Pons (tissue), 1 donor: ENCODE measurements at places on chromosomes 12 and 14.
A peak's percentile ranks its signal among the peaks of the same experiment; 100 is the strongest.

DNA sequence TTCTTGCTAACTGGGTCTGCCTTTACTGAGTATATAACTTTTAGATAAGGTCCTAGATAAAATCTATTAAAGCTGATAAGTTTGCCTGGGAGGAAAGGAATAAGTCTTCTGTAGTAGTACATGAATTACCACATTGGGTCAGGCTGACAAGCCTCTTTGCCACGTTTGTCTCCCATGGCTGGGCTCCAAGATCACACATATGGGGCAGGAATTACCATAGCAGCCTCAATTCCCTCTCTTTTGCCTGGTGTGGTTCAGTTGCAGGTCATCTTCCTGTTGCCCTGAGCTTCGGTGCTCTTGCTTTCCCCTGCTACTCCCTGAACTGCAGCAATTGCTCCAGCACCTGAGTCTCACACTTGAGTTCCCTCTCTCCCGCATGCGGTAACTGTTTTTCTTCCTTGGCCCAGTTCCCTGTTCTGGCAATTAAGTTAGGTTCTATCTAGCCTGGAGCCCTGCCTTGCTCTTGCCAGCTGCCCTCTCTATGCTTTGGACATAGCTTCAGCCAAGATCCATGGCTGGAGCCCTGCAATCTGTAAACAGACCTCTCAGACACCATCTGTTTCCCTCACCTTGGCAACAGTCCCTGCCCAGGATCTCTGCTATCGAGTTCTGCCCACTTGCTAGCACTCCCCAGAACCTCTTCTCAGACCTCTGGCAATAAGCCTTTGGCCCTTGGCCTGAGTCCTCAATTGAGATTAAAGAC lies 5.8 kb upstream of the GLT8D2 start:
- DNase-seq: peak; percentile 21

DNA sequence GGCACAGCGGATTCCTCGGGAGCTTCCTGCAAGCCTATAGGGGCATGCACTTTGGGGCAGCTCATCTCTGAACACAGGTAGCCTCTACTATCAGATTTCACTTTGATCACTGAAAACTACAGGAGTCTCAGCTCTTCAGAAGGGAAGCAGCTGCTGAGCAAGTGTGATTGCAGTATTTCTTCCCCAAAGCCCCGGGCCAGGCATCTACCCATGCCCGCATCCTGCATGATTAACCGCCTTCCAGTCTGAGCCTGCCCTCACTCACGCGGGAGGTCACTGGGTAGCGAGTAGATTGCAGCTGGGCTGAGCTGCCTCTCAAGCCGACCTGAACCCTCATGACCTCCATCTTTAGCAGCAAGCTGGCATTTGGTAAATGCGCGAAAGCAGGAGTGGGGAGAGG lies 334.7 kb downstream of the DPF3 start:
- DNase-seq: no peak

- DNase-seq: no peak
These were observed 442.2 kb downstream of the APAF1 start for GRCh38 chr12:99087278-99087677.

DNA sequence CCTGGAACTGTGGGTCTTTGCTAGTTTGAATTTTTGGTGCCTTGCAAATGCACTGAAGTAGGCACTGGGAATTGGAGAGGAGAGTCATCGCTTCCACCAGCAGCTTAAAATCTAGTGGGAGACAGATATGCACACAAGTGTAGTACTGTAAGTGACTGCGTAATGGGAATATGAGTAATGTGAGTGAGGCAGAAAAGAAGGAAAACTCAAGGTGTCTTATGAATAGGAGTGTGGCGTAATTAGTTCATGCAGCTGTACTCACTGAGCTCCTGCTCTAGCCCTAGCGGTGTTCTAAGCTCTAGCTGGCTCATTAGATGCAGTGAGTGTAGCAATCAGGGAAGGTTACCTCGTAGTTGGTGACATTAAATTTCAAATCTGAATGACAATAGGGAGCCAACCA lies 2.8 kb downstream of the TCP11L2 start:
- DNase-seq: peak; percentile 60

GRCh38 chr14:67446371-67447032 lies 34.5 kb upstream of the PLEK2 start:
- DNase-seq: peak; percentile 74

DNA sequence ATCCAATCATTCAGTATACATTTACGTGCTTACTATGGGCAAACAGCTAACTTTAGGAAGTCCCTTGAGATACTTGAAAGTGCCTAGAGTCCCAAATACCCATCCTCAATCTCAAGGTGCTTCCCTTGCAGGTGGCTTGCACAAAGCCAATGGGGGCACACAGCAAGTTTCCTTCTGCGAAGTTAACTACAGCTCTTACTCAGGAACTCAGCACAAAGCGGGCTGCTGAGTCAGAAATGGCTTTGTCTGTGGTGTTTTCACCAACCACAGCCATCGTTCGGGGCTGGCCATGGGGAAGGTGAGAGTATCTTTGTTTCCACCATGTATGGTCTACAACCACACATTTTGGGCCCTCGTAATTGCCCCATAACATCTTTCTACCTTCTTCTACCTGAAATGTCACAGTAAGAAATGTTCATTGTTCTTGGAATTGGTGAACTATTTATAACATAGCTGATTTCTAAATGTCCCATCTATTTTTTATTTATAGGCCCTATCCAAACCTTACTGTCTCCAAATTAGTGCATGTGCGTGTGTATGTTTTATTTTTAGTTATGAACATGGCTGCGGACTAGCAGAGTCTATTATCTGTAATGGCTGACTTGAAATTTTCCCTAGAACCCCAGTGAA lies 13.9 kb downstream of the MFAP5 start:
- no peak for DNase-seq

- no peak for DNase-seq
These were observed 68.9 kb downstream of the BCL11B start for GRCh38 chr14:99203080-99203479.

DNA sequence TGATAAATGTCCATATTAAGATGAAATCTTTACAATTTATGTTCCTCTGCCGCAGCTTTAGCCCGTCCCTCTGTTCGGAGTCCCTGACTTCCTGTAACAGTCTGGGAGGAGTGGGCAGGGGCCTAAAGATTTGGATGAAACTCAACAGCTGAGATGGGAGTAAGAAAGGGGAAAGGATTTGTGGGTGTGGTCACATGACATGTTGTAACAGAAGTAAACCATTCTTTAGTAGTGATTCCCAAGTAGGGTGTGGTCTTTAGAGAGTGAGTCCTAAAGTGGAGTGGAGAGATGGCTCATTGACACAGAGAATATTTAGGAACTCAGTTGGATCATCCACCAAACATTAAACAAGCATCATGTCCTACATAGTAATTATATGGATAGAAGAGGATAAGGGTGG lies 12.9 kb downstream of the TMEM117 start:
- no peak for DNase-seq

DNA sequence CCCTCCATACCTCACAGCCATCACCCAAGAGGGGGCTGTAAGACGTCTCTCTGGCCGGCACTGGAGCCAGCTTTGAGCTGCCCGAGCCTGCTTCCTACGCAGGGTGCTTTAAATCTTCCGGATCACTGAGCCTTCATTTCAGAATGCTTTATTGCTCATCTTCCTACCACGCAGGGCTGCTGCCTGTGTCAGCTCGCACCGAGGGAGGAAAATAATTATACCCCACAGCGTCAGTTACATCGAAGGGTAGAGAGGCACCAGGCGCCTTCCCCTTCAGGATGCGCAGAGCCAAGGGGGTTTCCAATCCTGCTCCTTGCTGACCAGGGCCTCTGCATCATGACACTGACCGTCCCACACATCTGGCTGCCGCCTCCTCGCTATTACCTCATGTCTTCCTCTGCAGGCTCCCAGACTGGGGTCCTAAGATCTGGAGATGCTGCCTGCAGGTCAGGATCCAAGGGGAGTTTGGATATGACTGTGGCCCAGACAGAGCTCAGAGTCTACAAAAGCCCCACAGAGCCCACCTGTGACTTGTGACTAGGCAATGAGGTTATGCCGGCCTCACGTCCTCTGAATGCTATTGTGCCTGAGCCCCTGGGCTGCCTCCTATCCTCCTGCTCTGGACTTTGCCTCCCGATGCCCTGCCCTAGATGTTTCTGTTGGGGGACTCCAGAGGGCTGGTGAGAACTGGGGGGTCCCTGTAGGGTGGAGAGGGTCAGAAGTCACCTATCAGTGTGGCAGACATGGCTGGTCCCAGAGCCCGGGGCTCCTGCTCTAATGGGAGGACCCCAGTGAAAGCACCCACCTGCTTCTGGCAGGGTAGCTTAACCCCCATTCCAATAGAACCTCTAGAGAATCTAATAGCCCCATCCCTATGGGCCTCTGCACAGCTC lies 220.3 kb upstream of the RTL1 start:
- DNase-seq: no peak

- DNase-seq: peak; percentile 80
These were observed 54.2 kb upstream of the CERS5 start for GRCh38 chr12:50221228-50222008.

DNA sequence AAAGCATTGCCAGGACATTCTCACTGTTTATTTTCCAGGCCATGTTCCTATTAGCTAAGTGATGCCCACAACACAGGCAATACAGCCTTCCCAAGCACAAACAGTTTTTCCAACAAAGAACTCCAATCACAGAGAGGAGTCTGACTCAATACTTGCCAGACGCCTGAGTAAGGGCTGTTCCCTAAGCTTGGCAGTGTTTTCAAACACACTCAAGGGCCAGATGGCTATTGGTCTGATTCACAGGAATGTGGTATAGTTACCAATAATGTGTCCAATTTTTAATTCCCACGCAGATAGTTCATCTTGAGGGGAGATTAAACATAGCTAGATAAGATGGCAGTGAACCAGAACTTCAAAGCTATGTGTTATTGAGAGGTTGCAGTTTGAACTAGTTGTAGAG lies 381.0 kb downstream of the SNAPC1 start:
- DNase-seq: peak; percentile 40

DNA sequence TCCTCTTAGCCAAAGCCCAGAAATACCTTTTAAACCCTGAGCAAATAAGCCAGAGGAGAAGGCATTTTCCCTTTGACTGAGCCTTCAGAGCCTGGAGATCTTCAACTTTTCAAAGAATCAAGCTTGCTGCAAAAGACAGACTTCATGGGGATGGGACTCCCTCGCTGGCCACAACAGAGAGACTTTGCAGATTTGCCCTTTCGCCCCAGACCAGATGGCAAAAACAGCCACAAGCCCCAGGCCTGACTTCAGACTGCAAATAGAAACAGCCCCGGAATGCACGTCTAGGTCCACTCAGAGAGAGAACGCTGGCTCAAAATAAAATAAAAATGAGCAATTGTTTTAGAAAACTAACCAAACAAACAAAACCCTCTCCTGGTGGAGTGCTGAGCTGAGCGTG lies 114.6 kb upstream of the MED13L start:
- DNase-seq: no peak
